ENCODE measurements at places on chromosomes 3 and 15.
A peak's percentile ranks its signal among the peaks of the same experiment; 100 is the strongest.

DNA sequence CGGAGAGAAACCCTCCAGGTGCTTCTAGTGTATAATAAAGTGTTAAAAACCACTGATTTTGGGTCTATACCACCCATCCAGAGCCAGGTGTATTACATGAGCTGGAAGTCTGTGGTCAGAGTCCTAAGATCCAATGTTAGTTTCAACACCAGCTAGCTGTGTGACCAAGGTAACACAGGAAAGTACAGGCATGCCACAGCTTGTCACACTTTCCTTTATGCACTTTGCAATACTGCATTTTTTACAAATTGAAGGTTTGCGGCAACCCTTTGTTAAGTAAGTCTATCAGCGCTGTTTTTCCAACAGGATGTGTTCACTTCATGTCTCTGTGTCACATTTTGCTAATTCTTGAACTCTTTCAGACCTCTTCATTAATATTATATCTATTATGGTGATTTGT, 201.3 kb upstream of the PRICKLE2 start:
- no peak for DNase-seq

GRCh38 chr3:52014613-52015012, 18.9 kb upstream of the RPL29 start:
- no peak for DNase-seq

- DNase-seq, result peak; percentile 80
Observed at GRCh38 chr3:56682462-56683121, 473 bp downstream of the TASOR start.

DNA sequence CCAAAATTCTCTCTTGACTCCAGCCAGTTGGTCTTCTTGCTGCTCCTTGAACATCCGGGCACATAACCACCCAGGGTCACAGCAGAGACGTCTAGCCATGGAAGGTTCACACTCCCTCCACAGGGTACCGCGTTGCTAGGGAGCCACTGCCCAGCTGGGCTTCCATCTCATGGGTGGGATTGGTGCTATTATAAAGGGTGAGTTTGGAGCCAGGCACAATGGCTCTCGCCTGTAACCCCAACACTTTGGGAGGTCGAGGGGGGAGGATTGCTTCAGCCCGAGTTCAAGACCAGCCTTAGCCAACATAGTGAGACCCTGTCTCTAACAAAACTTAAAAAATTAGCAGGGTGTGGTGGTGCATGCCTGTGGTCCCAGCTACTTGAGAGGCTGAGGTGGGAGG, 17.5 kb upstream of the SKOR1 start:
- no peak for DNase-seq

DNA sequence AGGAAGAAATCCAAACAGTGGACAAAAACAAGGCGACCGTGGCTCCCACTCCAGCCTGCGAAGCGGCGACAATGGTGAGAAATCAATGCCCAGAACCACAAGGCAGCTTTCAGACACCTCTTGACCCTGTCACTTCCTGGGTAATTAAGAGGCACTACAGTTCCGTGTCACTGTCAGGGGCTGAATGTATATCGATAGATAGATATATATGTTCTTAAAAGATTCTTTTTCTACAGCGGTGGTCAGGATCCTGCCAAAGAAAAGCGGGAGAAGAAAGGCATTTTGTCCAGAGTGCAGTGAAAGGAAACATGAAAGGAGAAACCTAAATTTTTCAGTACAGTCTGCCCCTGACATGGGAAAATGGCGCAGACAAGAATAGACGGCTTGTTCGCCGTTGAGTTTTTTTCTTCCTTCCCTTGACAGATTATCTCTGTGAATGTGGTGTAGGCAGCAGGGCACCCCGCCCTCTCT, 56.2 kb upstream of the HES1 start:
- no peak for DNase-seq

DNA sequence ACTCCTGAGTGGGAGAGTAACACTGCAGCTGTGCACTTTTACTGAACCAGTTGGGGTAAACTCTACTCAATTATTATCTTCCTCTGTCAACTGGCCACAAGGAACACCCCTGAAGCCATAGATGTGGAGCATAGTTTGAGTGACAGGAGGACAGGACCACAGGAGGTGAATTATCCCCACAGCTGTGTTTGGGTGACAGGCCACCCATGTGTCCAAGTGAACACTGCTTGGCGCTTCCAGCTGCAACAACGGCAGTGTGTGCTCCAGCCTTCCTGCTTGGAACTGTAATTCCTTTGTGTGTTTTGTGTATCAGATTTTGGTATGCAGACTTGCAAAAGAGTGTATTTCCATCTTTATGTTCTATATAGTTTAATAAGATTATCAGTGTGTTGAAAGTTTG, 20.2 kb upstream of the TSPAN3 start:
- no peak for DNase-seq

DNA sequence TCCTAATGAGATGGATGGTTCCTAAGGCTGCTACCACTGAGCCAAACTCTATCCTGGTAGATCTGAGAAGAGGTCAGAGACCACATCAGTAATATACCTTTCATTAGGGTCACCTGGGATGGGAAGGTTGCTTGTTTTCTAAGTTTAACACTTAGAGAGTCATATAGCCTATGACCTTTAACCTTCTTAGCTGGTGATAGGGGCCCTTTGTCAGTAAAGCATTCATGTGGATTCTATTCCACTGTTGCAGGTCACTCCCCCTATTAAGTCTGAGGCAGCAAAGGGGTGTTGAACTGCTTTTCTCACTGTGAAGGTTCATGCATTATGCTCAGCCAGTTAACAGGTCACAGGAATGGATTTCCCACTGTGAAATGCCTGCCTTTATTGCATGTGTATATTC, 6.1 kb upstream of the ZNF609 start:
- no peak for DNase-seq
